Muscle of arm (tissue), 14 donors: ENCODE measurements at places on chromosomes 1 and 21.

GRCh38 chr1:2320006-2320405 lies 71.3 kb downstream of the MORN1 start:
- DNase-seq = no peak

- DNase-seq = peak; percentile 30
Measured at GRCh38 chr1:172719694-172720138, 60.8 kb downstream of the FASLG start.

GRCh38 chr1:7333094-7333493 lies 438.0 kb upstream of the VAMP3 start:
- DNase-seq = no peak

DNA sequence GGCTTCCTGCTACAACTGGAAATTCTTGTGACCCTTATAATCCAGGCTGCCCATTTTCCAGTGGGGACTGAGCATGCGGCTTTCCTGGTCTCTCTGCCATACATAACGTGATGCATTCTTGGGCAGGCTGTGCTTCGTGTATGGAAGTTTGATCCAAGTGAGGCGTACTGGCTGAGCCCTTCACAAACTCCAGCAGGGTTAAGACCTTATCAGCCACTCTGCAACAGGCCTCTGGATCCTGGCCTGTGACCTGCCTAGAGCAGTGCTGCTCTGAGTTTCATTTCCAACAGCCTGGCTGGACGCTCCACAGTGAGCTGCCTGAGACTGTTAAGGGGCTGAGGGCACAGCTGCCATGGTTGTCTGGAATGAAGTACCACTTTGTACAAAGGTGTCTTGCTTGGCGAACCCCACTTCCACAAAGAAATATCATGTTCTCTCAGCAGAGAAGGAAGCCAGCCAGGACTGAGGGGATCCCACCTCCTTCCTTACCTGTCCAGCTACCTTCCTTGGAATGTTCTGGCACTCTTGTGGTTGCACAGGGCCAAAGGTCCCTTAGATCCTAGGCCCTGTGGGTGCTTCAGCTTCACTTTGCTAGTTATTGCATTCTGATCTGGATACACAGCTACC lies 28.5 kb upstream of the XPR1 start:
- no peak for DNase-seq

DNA sequence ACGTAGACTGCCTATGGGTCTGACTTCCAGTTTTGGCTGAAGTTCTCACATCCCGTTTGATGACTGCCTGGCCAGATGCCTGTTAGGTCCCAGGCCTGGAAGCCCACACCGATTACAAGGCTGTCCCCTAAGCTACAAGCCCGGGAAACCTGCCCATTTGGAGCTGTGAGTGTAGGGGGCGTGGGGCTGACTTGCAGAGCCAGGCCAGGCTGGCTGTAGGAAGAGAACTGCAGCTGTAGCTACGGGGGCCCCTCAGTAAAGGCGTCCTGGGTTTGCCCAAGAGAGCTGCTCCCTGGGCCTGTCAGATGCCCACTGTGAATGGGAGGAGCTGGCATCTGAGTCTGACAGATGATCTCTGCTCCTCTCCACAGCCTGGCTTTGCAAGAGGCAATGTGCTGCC lies 199.7 kb downstream of the CAMTA1 start:
- peak; percentile 85 for DNase-seq

DNA sequence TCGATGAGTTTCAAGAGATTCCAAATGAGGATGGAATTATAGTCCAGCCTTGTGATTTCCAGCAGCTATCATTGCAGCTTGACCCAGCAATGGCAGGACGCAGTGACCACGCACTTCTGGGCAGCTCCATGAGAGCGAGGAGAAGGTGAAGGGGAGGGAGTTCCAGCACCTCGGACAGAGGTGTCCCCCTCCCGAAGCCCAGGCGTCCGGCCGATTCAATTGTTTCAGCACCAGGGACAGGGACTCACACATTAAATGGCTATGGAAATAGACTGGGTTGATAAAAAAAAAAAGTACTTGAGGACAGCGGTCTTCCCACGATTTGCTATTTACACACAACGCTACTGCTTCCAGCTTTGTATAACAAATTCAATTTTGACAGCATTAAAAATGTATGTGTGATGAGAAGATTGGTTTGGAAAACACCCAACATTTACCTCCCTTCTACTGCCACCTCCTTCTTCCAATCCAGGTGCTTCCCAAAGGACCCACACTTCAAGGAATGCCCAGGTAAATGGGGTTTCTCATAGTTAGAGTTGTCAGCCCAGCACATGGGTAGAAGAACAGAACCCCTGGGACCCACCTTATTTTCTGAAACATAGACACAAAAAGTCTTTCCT lies 71.8 kb downstream of the DISP3 start:
- peak; percentile 89 for DNase-seq

- DNase-seq = peak; percentile 64
Measured at GRCh38 chr1:226702318-226702956, 36.6 kb downstream of the ITPKB start.

GRCh38 chr1:152022474-152022873 lies 14.3 kb downstream of the S100A11 start:
- no peak for DNase-seq
